Vagina (tissue), 2 donors: ENCODE measurements at places on chromosomes 2 and 18. TPM values are rescaled to one million over a fixed set of nuclear protein-coding genes. Genes with fewer than 3 reads are reported as not detected.

The LYPD6B gene
- total RNA-seq: 10.1 TPM

- H3K4me3 ChIP-seq: no peak overlapping the region
- H3K27ac ChIP-seq: peak overlapping the region; percentile 27
- peaks cover 16% of the 10 kb centered on the region for H3K4me1 ChIP-seq
- no peaks in the 10 kb centered on the region for H3K36me3 ChIP-seq
- H3K27me3 ChIP-seq: no peaks in the 10 kb centered on the region
Observed at GRCh38 chr2:142867136-142867535, 10.3 kb upstream of the KYNU start.

DNA sequence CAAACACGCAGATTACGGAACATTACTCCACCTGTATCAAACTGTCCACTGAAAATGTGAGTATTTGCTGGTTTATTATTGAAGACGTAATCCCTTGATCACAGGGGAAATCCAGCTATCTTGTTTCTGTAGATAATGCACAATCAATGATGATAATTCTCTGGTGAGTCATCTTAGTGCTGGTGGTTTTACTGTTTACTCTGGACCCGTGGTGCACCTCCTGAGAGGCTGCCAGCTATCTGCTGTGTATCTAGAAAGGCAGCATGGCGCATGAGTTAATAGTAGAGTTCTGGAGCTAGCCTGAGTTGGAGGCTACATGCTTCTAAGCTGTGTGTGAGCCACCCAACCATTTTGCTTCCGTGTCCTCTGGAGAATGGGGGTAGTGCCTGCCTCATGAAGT, 6.5 kb downstream of the NCAPH start:
- no peak overlapping the region for H3K4me3 ChIP-seq
- H3K27me3 ChIP-seq: no peaks in the 10 kb centered on the region
- no peak for DNase-seq
- no peaks in the 10 kb centered on the region for H3K36me3 ChIP-seq
- H3K27ac ChIP-seq: no peak overlapping the region
- H3K4me1 ChIP-seq: no peaks in the 10 kb centered on the region

DNA sequence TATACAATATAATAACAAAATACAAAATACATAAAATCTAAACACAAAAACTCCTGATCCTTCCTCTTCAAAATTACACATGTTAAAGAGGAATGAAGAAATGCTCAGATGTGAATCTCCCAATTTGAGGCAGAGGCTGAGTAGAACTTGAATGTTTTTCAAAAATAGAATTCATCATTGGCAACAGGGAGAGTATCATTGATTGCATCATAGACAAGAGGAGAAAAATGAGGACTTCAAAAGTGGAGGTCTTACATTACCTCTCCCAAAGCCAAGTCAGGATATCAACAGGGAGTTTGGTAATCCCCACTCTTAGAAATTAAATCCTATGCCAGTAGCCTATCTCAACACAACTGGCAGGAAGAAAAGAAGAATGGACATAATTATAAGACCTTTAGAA, 2023.9 kb upstream of the CELF4 start:
- DNase-seq: no peak
- no peaks in the 10 kb centered on the region for H3K4me1 ChIP-seq
- no peak overlapping the region for H3K4me3 ChIP-seq
- no peaks in the 10 kb centered on the region for H3K36me3 ChIP-seq
- no peaks in the 10 kb centered on the region for H3K27me3 ChIP-seq

GRCh38 chr2:31266804-31267203, 32.9 kb downstream of the EHD3 start:
- H3K4me3 ChIP-seq: no peak overlapping the region
- no peak for DNase-seq
- no peaks in the 10 kb centered on the region for H3K36me3 ChIP-seq
- no peak overlapping the region for H3K27ac ChIP-seq
- H3K27me3 ChIP-seq: no peaks in the 10 kb centered on the region
- no peaks in the 10 kb centered on the region for H3K4me1 ChIP-seq

DNA sequence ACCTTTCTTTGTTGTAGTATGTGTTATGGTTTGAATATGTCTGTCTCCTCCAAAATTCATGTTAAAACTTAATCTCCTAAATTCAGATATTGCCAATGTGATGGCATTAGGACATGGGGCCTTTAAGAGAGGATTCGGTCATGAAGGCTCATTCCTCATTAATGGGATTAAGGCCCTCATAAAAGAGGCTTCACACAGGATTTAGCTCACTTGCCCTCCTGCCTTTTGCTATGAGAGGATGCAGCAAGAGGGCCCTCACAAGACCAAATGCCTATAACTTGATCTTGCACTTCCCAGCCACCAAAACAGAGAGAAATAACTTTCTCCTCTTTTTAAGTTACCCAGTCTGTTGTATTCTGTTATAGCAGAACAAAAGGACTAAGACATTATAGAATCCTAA, 19.7 kb downstream of the ZBTB14 start:
- no peaks in the 10 kb centered on the region for H3K4me1 ChIP-seq
- H3K4me3 ChIP-seq: no peak overlapping the region
- no peaks in the 10 kb centered on the region for H3K27me3 ChIP-seq
- DNase-seq: no peak
- H3K36me3 ChIP-seq: no peaks in the 10 kb centered on the region
- H3K27ac ChIP-seq: no peak overlapping the region

The UBE2F gene
- 57.0 TPM for total RNA-seq

The CPLX4 gene
- total RNA-seq: not detected

The NDUFS1 gene
- 33.6 TPM for total RNA-seq

DNA sequence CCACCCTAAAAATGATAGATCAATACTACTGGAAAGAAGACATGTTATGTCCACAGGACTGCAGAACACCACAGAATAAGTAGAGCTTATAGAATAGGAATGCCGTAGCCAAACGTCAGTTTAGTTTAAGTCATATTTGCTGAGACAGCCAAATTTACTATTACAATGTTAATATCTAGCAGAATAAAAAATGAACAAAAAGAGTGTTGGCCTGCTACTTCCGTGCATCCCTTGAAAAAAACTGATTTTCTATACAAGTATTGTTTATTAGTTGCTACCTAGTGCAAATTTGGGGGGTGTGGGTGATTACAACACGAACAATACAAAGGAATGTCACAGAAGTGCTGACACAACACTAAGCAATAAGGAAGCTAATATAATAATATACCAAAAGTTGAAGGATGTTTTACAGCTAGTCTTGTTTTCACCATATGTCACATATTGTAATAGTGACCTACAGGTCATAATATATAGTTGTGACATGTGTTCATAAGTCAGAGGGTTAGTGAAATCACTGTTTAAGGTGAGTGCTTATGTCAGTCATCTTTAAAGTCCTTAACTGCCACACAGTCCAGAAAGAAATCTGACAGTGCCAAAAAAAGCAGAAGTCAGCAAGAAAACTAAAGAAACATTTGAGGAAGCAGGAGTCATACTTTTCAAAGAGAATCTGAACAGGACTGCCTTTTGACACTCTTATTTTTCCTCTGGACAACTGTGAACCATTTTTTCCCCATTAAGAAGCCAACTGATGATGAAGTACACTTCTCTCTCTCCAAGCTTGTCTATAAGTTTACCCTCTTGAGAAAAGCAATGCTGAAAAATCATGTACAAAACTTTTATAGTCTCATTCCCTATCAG, 376.4 kb downstream of the ZEB2 start:
- no peaks in the 10 kb centered on the region for H3K36me3 ChIP-seq
- no peaks in the 10 kb centered on the region for H3K27me3 ChIP-seq
- no peak overlapping the region for H3K4me3 ChIP-seq
- no peak for DNase-seq

- no peaks in the 10 kb centered on the region for H3K27me3 ChIP-seq
- no peaks in the 10 kb centered on the region for H3K36me3 ChIP-seq
- no peak for DNase-seq
- H3K4me3 ChIP-seq: no peak overlapping the region
- H3K27ac ChIP-seq: no peak overlapping the region
Observed at GRCh38 chr18:63439334-63439733, 17.1 kb upstream of the VPS4B start.

DNA sequence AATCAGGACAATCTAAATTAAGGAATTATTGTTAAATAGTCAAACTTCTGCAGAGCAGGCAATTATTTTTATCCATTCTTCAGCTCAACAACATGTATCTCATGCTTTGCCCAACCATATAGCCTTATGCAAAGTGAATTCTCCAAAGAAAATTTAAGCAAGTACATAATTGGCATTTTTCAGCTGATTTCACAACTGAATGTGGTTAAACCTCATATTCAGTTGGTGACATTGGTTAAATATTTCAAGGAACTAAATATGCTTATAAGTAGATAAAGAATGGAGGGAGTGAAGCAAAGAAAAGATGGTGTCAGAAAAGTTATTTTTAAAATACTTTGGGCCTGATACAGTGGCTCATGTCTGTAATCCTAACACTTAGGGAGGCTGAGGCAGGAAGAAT, 816.2 kb downstream of the NRXN1 start:
- DNase-seq: no peak
- no peaks in the 10 kb centered on the region for H3K27me3 ChIP-seq
- H3K4me3 ChIP-seq: no peak overlapping the region
- H3K36me3 ChIP-seq: no peaks in the 10 kb centered on the region
- no peak overlapping the region for H3K27ac ChIP-seq

The TCF23 gene
- 7.4 TPM for total RNA-seq

- peak overlapping the region; percentile 94 for H3K27ac ChIP-seq
- no peaks in the 10 kb centered on the region for H3K27me3 ChIP-seq
- H3K36me3 ChIP-seq: no peaks in the 10 kb centered on the region
- DNase-seq: no peak
- peaks cover 53% of the 10 kb centered on the region for H3K4me1 ChIP-seq
- peak overlapping the region; percentile 15 for H3K4me3 ChIP-seq
Observed at GRCh38 chr2:218271865-218272530, 1.7 kb downstream of the PNKD start.

DNA sequence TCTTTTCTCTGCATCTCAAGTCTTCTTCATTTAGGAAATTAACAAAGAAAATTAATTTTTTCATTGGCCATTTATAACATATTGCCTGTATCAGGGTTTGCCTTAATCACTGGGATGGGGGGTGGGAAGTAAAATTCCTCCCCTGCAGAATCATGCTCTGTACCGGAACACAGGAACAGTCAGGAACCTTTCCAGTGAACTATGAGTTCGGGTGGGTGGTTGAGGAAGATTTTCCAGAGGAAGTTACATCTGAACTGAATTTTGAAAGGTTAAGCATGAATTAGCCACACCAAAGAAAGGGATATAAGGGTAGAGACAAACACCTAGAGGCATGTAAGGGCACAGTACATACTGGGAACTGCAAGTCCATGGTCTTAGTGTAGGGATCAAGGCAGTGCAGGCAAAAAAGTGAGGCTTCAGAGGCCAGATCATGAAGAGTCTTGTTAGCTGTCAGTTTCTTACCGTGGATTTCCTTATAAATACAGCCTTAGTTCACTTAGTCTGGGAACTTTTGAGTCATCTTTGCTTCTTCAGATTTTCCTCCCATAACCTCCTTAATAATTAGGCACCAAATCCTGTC, 55.6 kb downstream of the FAM117B start:
- no peak overlapping the region for H3K4me3 ChIP-seq
- no peaks in the 10 kb centered on the region for H3K36me3 ChIP-seq
- peaks cover 17% of the 10 kb centered on the region for H3K4me1 ChIP-seq
- H3K27ac ChIP-seq: no peak overlapping the region
- DNase-seq: no peak

GRCh38 chr18:13890761-13891361, 24.5 kb downstream of the MC2R start:
- H3K4me1 ChIP-seq: no peaks in the 10 kb centered on the region
- H3K27me3 ChIP-seq: no peaks in the 10 kb centered on the region
- no peak overlapping the region for H3K27ac ChIP-seq
- no peaks in the 10 kb centered on the region for H3K36me3 ChIP-seq
- DNase-seq: no peak
- H3K4me3 ChIP-seq: no peak overlapping the region

- H3K4me1 ChIP-seq: peaks cover 11% of the 10 kb centered on the region
- H3K4me3 ChIP-seq: peak overlapping the region; percentile 48
- no peaks in the 10 kb centered on the region for H3K27me3 ChIP-seq
- no peak for DNase-seq
- H3K27ac ChIP-seq: peak overlapping the region; percentile 42
Observed at GRCh38 chr2:176554101-176555048, 285.1 kb downstream of the MTX2 start.

The WIPF1 gene
- total RNA-seq: 20.4 TPM

The AGXT gene
- not detected for total RNA-seq

- H3K27me3 ChIP-seq: no peaks in the 10 kb centered on the region
- no peaks in the 10 kb centered on the region for H3K36me3 ChIP-seq
Observed at GRCh38 chr18:45284851-45285250, 330.4 kb upstream of the SLC14A2 start.
